ENCODE measurements at places on chromosomes 5 and 9.

DNA sequence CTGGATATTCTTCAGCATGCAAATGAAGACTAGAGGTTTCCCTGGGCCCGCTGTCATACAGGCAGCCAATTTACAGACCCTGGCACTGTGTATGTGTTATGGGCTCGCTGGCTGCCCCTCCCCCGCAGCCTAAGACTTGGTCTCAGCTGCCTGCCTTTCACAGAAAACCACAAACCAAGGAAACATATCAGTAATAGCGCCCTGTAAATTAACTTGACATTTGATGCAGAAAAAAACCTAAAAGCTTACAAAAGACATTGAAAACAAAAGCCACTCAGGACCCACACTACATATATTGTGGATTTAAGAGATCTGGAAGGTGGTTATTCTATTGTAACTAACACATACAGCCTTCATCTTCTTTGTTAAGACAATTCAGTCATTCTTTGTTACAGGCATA lies 287.0 kb upstream of the TMEM161B start:
- ATAC-seq: no peak

DNA sequence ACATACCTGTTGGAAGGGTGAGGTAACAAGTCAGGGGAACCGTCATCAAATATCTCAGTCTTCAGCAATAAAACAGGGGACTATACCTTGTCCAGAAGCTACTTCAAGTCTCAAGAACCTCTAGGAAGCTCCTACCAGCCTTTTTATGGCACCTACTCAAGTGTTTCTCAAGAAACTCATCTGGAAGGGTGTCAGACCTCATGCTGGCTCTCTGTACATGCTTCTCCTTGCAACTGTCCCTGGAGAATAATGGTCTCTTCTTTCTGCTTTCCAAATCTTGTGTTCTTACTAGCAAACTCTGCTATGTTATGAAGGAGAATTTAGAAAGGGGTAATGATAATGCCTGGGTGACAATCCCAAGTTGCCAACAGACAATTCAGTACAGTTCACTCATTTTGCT lies 8.3 kb upstream of the PTAR1 start:
- ATAC-seq: no peak

DNA sequence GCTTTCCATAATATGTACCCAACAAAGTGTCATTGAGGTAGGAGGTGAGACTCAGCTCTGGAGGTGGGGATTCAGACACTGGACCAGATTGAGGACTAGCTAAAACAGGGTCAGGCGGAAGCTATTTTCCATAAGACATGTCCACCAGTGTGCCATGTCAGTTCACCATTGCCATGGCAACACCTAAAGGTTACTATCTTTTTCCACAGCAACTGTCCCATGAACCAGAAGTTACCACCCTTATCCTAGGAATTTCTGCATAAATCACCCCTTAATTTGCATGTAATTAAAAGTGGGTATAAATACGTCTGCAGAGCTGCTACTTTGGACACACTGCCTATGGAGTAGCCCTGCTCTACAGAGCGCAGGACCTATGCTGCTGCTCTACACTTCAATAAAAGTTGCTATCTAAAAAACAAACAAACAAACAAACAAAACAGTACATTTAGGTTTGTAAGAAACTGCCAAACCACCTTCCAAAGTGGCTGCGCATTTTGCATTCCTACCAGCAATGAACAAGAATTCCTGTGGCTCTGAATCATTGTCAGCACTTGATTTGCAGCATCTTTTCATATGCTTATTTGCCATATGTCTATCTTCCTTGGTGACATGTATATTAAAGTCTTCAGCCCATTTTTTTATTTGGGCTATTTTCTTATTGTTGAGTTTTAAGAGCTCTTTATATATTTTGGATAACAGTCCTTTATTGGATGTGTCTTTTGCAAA lies 18.0 kb upstream of the TRIM32 start:
- ATAC-seq: no peak

DNA sequence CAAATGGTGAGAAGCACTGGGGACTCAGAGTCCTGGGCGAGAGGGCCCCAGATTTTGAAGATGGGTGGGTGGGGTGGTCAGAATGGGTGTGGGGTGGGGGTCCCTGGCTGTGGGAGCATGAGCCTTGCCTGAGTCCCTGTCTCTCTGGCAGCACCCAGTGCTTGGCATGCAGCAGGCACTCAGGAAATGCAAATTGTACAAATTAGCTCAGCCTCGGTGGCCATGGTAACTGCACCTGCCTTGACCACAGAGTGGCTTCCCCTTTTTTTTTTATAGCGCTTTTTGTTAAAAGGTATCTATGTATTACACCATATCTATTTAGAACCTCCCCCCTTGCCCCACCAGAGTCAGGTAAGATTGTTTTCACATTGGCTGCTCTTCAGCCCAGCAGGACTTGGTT lies 19.2 kb upstream of the PITX1 start:
- ATAC-seq: peak; percentile 23

DNA sequence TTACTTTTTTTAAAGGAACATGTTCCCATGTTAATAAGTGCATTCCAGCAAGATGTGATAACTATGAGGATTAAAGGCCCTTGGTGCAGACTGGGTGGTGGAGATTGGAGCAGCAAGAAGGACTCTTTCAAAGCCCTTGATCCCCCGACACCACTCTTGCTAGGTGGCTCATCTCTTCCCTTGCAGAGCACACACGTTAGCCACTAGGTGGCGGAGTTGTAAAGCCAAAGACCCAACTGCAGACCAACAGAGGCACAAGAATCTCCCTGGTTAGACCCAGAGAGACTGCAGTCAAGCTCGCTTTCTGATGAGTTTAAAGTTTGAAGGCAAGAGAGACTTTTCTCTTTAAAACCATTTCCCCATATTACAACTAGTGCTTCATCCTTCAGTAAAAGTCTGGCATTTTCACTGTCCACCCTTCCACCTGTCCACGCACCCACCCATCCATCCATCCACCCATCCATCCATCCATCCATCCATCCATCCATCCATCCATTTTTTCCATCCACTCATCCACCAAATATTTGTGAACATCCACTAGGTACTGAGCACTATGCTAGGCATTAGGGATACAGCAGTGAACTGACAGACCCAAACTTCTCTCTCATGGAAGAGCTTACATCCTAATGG lies 226.9 kb downstream of the MSX2 start:
- peak; percentile 72 for ATAC-seq

- no peak for ATAC-seq
These were observed 207.1 kb downstream of the GABRG2 start for GRCh38 chr5:162274679-162275078.

DNA sequence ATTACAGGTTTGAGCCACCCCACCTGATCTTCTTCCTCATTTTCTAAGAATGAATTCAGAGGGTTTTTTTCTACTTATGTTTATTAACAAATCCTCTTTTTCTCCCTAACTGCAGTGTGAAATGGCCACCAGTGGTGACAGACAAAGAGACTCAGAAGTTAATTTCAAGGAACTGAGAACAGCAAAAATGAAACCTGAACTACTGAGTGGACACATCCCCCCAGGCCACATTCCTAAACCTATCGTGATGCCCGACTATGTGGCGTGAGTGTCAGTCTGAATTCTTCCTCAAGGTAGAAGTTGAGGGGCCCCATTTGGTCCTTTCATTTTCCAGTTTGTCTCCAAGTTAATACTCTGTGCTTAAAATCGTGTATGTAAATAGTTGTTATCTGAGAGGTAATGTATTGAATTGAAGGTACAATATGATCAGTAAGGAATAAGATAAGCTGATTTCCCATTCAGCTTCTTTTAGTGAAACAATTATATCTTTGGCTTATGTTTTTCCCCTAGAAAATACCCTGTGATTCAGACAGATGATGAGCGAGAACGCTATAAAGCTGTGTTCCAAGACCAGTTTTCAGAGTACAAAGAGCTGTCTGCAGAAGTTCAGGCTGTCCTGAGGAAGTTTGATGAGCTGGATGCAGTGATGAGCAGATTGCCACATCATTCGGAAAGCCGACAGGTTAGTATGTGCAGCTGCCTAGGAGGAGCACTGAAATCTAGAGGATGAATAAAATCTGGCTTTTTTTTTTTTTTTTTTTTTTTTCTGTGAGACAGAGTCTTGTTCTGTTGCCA lies 17.7 kb downstream of the MARVELD2 start:
- no peak for ATAC-seq

- ATAC-seq: peak; percentile 28
These were observed 86.7 kb upstream of the NFIB start for GRCh38 chr9:14400658-14400995.

GRCh38 chr5:67971223-67971830 lies 244.2 kb upstream of the PIK3R1 start:
- no peak for ATAC-seq

DNA sequence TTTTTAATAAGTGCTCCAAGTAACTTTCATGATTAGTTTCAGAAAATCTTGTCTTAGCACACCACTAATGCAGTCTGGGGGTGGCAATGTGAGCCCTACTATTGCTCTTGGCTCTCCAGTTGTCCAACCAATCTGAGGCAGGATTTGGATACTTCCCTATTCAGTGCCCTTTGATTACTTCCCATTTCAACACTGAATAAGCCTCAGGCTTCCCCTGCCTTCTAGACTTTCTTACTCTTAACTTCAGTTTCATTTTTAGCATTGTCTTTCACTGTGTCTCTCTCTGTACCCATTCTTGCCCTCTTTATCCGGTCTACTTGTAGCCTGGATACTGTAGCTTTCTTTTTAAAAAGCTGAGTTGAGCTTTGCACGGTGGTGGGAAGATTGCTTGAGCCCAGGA lies 186.1 kb downstream of the C9orf152 start:
- peak; percentile 33 for ATAC-seq

DNA sequence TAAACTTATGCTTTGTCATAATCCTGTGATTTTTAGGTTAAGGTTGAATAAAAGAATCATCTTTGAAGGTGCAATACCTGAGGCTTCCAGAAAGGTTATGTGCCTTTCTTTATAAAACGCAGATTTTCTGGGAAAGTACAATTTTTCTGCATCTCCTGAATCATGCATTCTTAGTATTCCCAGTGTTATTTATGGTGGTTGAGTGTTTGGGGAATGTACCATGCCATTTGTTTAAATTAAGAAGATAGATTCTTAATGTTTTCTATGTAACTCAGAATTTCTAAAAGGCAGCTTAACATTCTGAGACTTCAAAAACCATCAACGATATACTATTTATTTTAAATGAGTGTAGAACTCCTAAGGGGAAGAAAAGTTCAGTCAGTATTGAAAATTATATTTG lies 108.1 kb upstream of the FBN2 start:
- no peak for ATAC-seq

DNA sequence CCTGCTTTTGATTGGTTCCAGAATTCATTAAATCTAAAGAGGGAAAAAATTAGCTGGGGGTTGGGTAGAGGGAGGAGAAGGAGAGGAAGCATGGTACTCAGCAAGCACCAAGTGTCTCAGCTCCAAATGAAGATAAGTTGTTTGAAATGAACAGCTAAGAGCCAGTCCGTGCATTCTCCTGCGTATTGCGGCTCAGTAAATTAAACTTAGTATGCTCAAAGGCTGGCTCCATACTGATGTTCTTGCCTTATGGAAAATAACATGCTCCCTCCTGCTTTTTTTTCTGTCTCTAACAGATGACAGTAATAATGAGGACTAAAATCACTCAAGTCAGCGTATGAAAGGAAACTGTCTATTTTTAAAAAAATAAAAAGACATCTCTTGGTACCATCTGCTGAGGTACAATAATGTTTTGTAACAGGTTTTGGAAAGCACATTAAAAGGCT lies 161.0 kb downstream of the SPATA31D1 start:
- no peak for ATAC-seq

GRCh38 chr5:151014680-151015343 lies 5.6 kb upstream of the GPX3 start:
- ATAC-seq: no peak

DNA sequence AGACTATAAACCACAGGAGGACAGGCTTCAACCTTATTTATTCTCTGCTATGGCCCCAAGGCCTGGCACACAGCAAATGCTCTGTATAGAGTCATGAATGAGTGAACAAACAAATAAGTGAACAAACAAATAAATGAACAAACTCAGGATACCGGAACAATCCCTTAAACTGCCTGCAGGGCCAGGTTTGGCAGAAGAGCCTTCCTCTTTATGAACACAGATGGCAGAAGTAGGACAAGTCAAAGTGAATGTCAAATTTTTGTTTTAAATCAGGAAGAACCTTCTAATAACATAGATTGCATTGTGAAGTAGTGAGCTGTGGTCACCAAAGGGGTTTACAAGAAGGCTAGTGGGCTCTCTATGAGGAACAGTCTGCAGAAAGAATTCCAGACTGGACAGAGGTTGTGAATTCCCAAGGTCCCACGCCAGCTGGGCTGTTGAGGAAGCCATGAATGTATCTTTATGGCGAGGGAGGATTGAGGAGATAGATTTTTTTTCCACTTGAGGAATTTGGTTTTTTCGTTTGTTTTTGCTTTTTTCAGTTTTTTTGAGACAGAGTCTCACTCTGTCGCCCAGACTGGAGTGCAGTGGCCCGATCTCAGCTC lies 30.3 kb upstream of the STING1 start:
- no peak for ATAC-seq

GRCh38 chr5:72055636-72056035 lies 51.6 kb upstream of the MAP1B start:
- no peak for ATAC-seq

- ATAC-seq: no peak
These were observed 473.0 kb downstream of the NTRK2 start for GRCh38 chr9:85142496-85142911.

DNA sequence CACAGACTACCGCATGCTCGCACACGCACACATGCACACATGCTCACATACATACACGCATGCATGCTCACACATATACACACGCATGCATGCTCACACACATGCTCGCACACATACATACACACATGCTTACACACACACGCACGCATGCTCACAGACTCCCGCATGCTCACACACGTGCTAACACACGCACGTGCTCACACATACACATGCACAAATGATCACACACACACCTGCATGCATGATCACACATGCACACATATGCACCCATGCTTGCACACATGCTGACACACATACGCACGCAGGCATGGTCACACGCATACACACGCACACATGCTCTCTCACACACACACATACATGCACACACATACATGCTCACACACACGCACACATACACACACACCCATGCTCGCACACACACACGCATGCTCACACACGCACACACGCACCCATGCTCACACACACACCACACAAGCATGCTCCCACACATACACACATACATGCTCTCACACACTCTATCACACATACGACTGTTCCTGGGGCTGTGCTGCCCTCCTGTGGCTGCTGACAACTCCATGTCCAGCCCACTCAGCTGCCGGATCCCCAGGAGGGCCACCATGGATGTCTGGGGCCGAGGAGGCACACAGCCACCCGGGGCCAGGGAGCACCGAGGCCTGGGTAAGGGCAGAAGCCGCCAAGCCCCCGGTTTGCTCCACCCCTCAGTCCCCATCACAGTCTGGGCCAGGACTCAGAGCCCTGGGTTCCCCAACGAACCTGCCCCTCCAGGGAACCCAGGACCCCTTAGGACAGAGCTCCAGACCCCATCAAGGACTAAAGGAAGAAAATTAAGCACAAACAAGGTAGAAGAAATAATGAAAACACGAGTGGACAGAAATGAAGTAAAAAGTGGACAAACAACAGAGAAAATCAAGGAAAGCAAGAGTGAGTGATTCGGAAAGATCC lies 31.4 kb upstream of the EGFL7 start:
- ATAC-seq: peak; percentile 77
